ENCODE measurements at places on chromosomes 6 and 20.

DNA sequence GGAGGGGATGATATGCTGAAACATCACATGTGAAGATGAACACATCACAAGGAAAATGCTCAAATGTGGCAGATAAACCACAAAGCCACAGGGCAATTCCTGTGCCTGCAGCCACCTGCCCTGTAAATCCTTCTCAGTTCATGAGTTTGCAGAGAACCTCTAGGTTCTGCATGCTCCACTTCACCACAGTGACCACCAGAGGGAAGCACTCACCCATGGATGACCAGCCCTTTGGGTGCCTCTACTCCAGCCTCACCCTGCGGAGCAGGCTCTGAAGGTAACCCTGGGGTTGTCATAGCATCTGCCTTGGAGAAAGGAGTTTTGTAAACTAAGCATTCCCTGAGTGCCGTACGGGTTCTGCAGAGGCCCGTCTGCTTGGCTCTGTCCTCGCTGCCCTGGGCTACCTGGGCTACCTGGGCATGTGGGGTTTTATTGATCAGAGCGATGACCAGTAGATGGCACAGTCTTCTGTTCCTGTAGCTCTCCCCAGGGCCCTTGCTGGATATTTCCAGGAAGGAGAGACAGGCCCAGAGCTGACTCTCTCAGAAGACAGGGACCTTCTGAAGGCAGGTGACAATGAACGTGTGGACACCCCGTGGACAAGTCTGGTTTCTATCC is 31.7 kb upstream of the CST1 start:
- no peak for DNase-seq

DNA sequence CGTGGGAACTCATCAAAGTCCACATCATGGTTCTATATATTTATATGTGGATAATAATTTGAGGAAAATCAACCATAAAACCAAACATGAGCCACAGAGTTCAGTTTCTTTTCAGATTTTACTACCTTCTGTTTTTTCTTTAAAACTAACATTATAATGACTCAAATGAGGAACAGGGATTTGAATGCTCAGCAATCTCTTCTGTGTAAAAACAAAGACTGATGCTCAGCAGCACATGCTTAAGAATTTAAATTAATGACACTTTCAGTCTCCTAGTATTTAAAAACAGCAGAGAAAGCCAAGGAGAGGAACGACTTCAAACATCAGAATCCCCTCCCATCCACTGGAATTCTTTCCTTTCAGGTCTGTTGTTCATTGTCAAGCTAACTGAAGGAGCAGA is 72.7 kb downstream of the PSMG4 start:
- DNase-seq = no peak

DNA sequence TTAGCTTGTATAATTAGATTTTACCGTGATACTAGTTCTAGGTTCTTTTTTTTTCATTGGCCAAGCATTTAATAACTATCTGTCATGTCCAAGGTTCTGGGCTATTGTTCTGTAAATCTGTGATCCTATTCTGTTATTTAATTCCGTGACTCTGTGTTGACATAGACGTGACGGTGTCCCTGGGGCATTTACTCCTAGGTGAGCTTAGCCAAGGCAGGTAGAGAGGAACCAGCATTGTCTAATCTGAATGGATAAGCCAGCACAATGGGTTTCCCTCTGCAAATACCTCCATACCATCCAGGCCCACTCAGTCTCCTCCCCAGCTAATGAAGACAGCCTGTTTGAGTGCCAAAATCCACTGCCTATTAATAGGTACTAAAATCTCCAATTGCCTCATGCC is 8.9 kb upstream of the CDSN start:
- DNase-seq = no peak

DNA sequence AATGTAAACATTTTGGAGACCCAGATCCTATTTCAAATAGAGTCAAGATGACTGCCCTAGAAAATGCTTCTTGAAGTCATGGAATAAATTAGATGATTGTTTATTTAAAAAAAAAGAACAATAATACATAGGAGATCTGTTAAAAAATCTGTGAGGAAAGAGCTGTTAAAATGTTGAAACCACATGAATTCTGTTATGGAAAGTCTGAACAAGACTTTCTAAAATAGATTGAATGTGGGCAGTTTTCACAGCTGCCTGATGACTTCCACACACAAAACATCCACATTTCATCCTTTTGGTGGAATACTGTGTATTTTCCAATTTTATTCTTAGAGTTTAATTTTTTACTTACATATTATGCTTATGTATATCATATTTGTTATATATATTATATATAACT is 186.1 kb downstream of the LAMA2 start:
- no peak for DNase-seq

GRCh38 chr6:169093066-169093723 is 160.5 kb downstream of the THBS2 start:
- no peak for DNase-seq

- no peak for DNase-seq
These were observed 34.3 kb upstream of the ADTRP start for GRCh38 chr6:11812951-11813350.

DNA sequence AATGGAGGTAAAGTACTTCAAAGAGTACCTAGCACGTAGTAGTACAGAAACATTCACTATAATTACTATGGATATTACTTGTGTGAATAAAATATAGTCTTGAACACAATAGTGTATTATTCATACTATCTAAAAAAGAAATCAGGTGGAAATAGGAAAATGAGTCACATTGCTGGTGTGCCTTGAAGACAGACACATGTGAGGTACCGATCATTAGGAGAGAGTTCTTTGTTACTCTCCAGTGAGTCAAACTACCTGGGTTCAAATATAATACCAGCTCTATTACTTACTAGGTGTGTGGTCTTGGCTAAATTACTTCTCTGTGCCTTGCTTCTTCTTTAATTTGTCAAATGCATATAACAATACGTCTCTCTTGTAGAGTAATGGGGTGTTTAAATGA is 50.8 kb upstream of the BEND6 start:
- no peak for DNase-seq

- DNase-seq = no peak
These were observed 10.4 kb upstream of the SUMO4 start for GRCh38 chr6:149389509-149390297.

- no peak for DNase-seq
These were observed 375.1 kb downstream of the ZFAND3 start for GRCh38 chr6:38194589-38194988.

- DNase-seq = peak; percentile 70
These were observed 58.9 kb downstream of the ZNF831 start for GRCh38 chr20:59222253-59223181.

DNA sequence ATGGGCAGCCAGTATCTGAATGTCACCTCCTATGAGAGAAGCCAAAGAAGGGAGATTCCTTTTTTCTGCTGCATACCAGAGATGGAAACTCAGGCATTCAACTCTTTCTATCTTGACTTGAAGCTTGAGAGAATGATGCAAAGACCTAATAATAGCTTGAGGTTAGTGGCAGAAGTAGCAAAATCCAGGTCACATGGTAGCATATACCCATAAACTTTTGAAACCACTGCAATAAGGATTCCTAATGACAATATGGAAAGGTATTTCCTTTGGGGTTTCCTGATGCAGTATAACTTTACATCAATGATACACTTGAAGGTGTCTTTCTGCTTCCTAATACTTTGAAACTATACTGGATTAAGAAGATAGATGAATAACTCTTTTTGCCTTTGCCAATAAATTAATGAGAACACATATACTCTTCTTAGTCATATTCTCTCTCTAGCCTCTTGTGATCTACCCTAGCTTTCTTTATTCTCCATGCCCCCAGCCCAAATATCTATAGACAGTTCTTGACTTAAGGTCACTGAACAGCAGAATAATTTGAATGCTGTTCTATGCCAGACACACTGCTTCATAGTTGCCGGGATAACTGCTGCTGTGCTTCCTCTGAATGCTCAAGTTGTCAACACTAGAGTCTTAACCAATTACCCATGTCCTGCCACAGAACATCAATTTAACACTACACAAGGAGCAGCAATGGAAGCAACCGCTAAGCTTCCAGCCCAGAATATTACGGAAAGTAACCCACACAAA is 155.5 kb upstream of the SIM1 start:
- DNase-seq = no peak

- no peak for DNase-seq
These were observed 409.9 kb upstream of the MARCKS start for GRCh38 chr6:113447088-113447831.

DNA sequence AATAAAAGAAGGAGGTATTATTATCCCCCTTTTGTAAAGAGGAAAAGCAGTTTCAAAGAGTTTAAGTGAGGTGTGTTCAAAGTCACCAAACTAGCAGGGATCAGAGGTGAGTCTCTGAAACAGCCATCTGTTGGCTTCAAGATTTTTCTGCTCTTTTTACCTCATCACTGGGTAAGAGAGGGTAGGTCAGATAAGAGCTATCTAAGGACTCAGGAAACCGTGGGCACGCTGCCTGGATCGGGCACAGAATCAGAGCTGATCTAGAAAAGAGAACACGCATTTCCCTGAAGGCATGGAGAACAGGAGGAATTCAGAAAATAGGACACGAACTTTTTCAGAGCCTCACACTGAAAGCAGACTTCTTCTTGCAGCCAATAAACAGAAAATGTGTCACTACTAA is 65.8 kb upstream of the LY86 start:
- DNase-seq = no peak

DNA sequence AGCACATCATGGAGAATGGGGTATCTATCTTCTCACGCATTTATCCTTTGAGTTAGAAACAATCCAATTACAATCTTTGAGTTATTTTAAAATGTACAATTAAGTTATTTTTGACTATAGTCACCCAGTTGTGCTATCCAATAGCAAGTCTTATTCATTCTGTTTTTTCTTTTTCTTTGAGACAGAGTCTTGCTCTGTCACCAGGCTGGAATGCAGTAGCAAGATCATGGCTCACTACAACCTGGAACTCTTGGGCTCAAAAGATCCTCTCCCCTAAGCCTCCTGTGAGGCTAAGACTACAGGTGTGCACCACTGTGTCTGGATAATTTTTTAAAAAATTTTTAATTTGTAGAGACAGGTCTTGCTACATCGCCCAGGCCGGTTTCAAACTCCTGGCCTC is 201.5 kb upstream of the ZNF217 start:
- no peak for DNase-seq

GRCh38 chr6:108621117-108621516 is 60.4 kb downstream of the FOXO3 start:
- no peak for DNase-seq

GRCh38 chr6:151440930-151441329 is 11.0 kb downstream of the RMND1 start:
- DNase-seq = no peak

DNA sequence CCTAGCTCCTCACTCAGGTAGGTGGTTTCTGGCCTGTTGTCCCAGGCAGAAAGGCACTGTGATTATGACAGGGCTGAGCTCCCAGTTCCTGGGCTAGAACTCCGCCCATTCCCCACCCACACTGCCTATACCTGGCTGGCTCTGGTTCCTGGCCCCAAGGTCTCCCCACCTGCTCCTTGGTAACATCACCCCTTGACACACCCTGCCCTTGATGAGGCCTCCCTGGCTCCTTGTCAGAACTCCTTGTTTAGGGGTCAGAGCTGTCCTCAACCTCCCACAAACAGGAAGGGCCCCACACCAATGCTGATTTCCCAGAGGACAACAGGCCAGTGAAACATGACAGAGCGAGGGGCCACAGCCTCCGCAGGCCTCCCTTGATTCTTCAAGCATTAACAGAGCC is 15.5 kb upstream of the MYMX start:
- no peak for DNase-seq

DNA sequence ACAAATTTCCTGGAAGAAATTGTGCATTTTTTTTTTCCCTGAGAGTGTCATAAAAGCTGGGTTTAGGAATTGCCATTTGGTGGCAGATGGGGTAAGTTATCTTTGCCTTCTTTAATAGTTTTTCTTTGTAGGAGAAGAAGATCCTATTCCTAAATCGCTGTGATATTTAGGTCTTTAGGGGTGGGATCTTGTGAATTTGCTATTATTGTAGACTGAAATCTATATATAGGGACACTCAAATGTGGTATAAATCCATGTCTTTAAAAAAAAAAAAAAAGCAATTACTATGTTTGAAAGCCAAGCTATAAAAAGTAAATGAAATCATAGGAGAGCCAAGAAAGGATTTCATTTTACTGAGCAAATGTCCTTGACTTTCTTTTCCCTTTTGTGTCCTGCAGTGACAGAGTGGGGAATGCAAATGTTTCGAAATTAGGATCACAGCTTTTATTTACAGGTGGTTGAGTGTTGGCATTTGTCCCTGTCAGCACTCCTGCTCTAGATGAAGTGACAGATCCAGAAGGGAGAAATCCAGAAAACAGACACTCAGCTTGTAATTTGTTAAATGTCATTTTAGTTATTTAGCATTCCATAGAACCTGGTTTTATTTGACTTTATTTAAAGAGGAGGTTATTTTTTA is 29.4 kb downstream of the TIAM2 start:
- DNase-seq = no peak

GRCh38 chr6:2556761-2557160 is 194.0 kb downstream of the MYLK4 start:
- no peak for DNase-seq

DNA sequence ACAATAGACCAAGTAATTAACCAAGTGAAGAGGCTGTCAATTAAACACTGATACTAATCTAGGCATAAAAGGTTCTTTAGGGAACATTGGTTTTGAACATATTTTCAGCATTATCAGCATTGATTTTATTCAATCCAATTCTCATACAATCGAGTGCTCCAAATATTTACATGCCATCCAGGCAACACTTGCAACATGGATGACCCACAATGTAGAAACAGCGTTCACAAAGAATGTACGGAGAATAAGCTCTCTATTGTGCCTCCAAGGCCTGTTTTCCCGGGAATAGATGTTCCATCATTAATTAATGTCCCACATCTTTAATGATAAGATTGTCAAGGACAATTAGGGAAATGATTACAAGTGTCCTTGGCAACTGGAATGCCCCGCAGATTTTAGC is 117.4 kb downstream of the RFX6 start:
- DNase-seq = no peak

GRCh38 chr6:21321531-21321930 is 272.0 kb upstream of the SOX4 start:
- DNase-seq = no peak

- DNase-seq = peak; percentile 70
These were observed 121.8 kb downstream of the SASH1 start for GRCh38 chr6:148464319-148465010.

DNA sequence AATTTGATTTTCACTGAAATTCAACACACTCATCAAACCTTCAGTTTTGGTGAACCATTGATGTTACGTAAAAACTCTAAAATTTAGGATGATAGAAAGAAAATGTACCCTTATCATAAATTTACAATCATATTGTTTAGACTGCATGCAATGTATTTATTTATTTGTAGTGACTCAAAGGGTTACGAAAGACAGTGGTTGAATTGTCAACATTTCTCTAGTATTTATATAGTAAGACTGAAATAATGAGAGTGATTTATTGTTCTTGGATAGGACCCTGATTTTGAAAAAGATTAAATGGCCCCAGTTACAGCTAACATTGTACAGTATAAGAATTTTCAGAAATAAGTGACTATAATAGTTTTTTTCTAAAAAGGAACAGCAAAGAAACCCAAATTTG is 591.5 kb downstream of the RFPL4B start:
- DNase-seq = no peak
